ENCODE measurements at places on chromosomes 3 and 15.

DNA sequence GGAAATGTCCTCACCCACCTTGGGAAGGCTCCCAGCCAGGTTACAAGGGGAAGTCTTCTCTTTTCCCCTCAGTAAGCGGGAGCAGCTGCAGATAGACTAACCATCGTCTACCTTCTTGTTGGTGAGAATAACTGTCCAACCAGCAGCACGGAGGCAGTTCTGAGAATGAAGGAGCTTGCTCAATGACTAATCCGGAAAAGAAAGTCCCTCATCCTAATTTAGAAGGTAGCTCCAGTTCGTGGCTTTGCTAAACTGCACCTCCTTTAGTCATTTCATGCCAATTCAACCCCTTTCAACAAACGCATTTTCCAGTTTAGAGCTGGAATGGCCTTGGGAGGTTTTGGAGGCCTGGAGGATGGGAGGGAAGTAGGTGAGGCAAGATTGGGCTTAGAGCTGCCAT lies 527.4 kb upstream of the PROK2 start:
- peak; percentile 59 for DNase-seq

DNA sequence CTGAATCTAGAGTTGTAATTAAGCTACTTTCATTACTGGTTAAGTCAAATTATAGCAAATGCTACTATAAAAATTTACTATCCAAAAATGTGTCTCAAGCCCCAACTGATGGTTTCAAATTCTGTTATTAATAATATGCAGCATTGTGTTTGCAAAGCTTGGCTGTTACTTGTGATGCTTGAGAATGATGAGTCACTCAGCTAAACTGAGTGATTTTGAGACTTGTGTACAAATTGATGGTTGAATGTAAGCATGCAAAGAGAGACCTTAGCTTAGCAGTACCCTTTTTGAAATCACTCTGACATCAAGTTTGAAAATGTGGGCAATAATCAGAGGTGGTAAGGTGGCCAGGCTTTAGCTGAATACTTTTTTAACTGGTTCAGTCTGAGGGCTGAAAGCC lies 27.6 kb downstream of the OPA1 start:
- peak; percentile 36 for DNase-seq

DNA sequence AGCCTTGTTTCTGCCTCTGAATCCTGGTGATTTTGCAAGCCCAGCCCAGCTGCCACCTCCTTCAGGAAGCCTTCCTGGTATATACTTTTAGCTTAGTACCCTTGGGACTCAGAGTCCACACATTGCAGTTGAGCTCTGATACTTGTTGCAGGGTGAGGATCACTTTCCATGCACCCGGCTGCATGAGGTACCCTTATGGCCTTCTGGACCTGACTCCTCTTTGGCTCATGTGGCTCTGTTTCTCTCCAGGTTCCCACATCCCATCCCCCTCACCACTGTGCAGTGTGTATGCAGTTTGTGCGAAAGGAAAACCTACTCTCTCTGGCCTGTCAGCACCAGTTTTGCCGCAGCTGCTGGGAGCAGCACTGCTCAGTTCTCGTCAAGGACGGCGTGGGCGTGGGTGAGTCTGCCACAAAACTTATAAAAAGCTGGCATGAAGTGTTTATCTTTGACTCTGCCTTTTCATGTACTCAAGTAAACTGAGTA lies 23.1 kb upstream of the P4HTM start:
- DNase-seq: no peak

DNA sequence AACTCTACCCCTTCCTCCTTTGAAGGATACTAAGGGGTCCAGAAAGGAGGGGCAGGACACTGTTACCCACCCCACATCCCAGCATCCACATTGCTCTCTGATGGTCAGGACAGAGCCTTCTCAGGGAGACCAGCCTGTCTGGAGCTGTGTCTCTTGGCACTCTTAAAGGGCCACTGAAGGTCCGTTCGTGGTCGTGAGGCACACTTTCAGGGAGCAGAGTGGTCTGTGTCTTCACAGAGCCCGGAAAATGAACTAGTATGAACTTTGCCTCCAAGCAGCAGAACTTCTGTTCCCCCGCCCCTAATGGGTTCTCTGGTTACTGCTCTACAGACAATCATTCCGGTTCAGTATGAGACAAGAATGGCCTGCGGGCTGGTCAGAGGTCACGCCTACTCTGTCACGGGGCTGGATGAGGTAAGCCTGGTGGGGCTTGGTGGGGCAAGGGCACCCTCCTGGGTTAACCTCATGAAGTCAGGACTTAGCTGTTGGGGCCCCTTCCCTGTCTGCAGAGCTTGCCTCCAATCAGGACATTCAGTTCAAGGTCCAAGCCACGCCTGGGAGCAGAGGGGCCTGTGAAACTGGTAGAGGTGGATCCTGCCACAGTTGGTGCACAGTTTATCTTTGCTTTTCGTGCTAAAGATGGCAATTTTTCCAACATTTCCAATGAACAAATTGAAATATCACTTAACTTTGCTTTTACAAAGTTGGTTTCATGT lies 33.2 kb downstream of the CAPN3 start:
- no peak for DNase-seq

GRCh38 chr3:190577225-190577624 lies 63.3 kb downstream of the IL1RAP start:
- DNase-seq: no peak

- peak; percentile 46 for DNase-seq
These were observed 466 bp downstream of the NFKBIZ start for GRCh38 chr3:101849714-101850245.

DNA sequence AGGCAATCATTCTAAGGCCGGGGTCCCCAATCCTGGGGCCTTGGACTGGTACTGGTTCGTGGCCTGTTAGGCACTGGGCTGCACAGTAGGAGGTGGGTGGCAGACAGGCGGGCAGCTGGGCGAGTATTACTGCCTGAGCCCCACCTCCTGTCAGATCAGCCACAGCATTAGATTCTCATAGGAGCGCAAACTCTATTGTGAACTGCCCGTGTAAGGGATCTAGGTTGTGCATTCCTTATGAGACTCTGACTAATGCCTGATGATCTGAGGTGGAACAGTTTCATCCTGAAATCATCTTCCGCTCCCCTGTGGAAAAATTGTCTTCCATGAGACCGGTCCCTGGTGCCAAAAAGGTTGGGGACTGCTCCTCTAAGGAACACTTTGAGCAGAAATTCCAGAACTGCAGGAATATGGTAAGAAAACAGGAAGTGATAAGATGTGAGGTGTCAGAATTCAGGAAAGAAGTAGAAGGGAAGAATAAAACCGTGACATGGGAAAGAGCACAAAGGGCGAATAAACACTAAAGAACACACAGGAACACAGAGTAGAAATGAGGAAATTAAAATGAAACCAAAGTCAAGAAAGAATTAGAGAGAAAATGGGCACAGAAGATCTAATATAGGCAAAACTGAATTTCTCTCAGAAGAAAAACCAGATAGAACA lies 57.6 kb downstream of the PDCD6IP start:
- DNase-seq: no peak

DNA sequence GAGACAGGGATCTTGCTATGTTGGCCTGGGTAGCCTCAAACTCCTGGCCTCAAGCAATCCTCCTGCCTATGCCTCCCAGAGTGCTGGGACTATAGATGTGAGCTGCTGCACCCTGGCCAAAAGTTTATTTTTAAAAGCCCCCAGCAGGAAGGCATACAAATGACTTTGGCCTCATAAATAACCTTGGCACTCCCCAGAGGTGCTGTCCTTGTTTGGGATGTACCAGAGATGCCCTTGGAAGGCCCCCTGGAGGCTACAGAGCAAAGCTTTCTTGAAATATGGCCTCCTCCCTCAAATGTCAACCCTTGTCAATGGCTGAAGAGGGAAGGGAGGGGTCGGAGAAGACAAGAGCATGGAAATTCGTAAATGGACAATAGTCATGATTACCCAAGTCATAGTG lies 14.0 kb upstream of the RTP3 start:
- no peak for DNase-seq

DNA sequence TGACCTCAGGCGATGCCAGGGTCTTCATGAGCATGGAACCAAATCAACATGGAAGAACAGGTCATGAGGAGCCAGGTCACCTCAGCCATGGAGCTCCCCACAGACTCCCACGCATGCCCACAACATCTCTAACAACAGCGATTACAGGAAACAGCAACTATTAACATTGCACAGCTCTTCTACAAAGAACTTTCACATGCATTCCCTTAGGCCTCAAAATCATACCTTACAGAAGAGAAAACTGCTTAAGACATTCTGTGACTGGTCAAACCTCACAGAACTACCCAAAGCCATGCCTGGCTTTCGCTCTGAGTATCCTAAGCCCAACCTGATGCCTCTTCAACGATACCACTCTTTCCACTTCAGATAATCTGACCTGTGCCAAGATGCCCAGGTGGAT lies 117.8 kb downstream of the OXNAD1 start:
- no peak for DNase-seq

DNA sequence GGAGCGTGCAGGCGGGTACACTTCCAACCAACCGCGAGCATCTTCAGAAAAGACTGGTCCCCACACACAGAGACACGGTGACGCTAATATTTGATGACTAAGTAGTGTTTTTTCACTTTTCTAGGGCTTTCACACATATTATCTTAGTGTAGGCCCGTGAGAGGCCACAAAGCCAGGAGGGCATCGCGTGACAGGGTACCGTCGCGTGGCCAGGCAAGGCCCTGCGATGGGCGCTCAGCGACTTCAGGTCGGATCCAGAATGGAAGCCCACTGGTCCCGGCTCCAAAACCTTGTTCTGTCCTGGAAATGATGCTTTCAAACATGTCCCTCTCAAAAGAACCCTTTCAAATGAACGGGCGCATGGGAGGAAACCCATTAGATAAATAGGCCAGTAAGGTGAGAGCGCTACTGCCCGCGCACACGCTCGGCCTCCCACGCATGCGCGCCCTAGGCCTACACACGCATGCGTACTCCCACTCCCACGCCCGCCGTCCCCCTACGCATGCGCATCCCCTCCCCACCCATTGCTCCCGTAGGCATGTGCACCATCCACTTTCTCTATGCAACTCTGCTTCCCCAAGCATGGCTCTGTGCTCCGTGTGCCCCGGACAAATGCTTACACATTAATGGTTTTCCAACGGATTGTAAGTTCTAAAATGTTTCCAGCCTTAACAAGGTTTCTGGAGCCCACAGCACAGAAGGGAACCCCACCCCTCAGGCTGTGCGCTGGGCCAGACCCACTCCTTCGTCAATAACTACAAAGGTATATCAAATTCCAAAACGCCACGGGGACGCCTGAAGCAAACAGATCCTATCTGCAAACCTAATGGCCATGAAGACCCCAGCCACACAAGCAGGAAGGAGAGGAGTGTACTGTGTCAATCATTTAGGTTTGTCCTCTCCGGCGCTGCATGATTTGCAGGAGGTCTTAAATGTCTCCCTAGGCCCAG lies 72.1 kb downstream of the OCA2 start:
- peak; percentile 8 for DNase-seq

DNA sequence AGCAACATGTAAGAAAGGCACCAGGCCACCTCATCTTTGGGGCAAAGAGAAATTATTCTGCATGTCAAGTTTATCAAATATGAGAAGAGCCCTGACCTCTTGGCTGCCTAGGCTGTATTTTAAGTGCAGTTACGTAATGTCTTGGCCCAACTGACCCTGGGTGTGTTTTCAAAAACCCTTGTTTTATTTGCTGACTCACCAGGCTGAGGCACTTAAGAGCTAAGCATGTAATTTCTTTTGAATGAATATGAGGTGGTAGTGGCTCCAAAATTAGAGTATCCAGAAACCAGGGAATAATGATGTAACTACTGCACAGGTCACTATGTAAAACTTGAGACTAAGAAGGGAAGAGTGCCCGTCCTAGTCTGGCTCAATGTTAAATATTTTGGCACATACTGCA lies 24.3 kb downstream of the PGPEP1L start:
- no peak for DNase-seq

DNA sequence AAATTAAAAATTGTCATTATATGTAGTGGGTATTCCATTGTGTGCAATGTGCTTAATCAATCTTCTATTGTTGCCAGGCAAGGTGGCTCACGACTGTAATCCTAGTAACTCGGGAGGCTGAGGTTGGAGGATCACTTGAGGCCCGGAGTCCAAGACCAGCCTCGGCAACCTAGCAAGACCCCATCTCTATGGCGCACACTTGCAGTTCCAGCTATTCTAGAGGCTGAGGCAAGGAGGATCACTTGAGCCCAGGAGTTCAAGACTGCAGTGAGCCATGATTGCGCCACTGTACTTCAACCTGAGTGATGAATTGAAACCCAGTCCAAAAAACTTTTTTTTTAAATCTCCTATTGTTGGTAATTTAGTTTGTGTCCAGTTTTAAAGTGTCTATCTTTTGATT lies 33.4 kb upstream of the ABHD2 start:
- no peak for DNase-seq

GRCh38 chr3:57059411-57059810 lies 1.1 kb upstream of the SPATA12 start:
- no peak for DNase-seq

DNA sequence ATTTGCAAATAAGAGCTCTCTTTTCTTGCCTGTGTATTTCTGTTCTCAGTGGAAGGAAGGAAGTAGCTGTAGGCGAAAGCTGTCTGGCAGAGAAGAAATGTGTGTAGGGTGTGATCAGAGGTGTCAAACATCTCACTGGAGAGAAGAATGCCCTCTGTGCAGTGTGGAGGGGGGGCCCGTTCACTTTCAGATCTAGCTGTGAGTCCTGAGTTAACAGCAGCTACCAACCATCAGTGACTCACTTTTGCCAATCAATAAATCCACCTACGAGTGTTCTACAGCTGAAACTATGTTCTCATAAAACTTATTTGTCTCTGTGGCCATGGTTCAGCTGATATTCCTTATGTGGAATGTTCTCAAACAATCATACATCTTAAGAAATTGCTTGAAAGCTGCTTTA lies 103.7 kb downstream of the FRMD4B start:
- peak; percentile 25 for DNase-seq

DNA sequence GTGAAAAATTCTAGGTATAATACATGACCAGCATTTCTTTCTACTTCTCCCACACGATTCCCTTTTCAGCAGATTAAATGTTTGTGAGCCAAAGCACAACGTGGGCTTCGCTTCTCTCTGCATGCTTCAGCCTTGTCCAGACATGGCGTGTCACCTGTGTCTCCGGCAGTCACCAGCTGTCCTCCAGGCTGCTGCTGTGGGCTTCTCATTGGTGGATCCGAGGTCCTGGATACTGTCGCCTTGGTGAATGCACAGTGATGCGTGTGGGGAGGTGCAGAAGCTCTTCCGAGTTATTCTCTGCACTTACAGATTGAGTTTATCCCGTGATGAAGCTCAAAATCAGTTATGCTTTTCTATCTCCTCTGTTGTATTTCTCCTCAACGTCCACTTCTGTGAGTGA lies 23.0 kb upstream of the GOLGA8J start:
- DNase-seq: no peak

DNA sequence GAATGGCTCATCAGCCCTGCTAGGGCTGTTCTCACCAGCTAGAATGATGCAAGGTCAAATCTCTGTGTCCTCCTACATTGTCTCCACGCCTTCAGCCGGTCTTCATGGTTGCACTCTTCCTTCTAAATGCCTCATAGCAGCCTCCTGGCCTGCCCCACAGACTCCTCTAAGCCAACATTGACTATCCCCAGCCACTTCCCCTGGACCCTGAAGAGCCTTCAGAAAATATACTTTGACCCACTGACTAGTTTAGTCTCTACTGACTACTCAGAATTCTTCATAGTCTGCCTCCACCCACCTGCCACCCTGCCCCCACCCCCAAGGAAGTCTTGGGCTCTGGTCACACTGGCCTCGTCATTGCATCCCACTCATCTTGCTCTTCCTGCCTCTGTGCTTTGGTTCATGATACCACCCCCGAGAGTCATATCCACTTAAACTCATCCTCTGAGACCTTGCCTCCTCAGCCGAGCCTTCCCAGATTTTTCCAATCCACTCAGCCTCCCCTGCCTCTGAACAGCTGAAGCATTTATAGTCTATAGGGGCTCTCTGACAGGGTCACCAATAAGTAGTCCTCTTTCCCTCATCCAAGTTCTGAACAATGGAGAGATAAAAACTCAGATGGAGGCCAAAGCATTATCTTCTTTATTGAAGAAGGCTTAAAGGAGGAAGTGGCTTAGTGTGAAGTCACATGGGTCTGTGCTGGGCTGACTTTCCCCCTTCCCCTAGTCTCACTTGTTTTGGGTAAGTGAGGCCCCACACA lies 9.5 kb upstream of the DOCK3 start:
- DNase-seq: no peak
